Nephron progenitor cell (in vitro differentiated cells): ENCODE measurements at places on chromosomes 5 and 9.

- no peak for DNase-seq
Observed at GRCh38 chr9:38344566-38345324, 47.8 kb upstream of the ALDH1B1 start.

DNA sequence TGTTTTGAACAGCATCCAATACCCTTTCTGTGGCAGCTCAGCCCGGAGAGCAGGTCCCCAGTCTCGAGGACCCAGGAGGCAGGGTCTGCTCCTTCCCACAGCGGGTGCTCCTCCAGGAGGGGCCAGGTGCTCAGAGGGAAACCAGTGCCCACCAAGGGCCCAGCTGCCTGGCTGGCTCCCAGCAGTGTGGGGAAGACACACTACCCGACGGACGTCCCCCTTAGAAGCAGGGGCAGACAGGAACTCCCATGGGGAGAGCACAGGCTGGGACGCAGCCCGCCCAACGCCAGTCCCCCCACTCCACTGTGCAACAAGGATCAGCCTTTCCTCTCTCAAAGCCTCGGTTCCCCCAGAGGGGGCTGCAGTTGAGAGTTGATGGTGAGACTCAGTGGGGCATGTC, 57.6 kb downstream of the ADAMTS2 start:
- DNase-seq = no peak

DNA sequence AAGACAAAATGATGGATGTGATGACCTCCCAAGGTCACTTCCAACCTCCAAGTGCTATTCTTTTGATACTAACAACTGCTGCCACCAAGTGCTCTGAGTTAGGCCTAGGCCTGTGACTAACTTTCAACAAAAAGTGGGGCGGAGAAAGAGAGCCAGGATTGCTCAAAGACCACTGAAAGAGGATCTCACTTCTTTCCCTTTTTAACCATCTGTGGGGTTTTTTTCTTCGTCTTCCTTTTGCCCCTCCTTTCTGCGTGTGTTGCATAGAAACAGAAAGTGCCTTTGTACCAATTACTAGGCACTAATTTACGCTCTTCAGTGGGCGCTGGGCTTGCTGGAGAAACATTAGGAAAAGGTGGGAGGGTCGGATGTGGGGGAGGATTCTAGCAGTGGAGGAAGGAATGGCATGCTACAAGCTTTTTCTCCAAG, 8.0 kb downstream of the KLF9 start:
- peak; percentile 47 for DNase-seq

DNA sequence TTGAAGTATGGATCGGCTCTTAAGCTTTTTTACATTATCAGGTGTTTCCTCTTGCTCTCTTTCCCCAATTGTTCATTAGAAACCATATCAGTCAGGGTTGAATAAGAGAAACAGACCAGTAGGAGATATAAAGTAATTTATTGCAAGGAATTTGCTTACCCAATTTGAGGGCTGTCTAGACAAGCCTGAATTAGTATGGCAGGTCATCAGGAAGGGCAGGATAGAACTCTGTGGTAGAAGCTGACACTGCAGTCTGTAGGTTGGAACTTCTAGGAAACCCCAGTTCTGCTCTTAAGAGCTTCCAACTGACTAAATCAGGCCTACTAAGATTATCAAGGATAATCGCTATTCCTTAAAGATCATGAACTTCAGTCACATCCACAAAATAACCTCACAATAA, 24.3 kb downstream of the ISOC1 start:
- no peak for DNase-seq

- no peak for DNase-seq
Observed at GRCh38 chr9:132049323-132049882, 30.3 kb downstream of the MED27 start.

GRCh38 chr9:16449076-16449730, 421.3 kb downstream of the BNC2 start:
- DNase-seq = no peak

DNA sequence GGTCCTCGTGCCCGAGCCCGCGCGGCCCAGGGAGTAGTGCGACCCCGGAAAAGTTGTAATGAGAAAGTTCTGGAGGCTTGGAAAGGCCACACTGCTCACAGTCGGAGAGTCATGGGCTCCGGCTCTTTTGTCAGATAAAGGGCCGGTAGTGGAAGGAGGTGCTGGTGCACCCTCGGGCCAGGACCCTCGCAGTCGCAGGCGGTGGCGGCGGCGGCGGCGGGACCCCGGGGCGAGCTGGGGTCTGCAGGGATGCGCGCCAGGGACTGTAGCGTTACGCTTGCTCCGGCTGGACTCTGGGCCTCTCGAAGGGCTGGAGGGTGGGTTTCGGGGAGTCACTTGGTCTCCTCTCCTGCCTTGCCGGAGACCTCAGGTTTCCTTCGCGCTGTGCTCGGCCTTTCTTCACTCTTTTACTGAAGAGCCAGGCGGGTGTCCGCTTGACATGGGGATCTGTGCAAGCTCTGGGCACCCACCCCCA, 1.5 kb downstream of the RORB start:
- peak; percentile 42 for DNase-seq

GRCh38 chr5:163893281-163893680, 387.9 kb downstream of the MAT2B start:
- DNase-seq = no peak

GRCh38 chr9:73880101-73880500, 617.0 kb upstream of the RORB start:
- DNase-seq = no peak

DNA sequence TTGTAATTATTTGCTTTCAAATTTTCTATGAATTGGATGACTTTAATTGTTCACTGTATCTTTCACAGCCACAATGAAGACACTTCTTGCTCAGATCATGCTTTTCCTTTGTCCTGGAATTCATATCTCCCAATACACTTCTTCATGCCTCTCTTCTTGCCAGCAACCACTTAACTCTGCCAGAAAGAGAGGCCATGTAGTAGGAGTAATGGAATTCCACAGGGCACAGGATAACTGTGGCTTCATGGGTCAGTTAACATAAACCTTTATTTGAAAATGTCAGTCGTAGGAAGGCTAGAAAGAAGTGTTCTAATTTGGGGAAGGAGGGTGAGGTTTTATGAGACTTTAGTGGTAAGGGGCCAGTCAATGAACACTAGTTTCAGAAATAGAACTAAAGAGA, 190.3 kb downstream of the TMEM167A start:
- DNase-seq = no peak

DNA sequence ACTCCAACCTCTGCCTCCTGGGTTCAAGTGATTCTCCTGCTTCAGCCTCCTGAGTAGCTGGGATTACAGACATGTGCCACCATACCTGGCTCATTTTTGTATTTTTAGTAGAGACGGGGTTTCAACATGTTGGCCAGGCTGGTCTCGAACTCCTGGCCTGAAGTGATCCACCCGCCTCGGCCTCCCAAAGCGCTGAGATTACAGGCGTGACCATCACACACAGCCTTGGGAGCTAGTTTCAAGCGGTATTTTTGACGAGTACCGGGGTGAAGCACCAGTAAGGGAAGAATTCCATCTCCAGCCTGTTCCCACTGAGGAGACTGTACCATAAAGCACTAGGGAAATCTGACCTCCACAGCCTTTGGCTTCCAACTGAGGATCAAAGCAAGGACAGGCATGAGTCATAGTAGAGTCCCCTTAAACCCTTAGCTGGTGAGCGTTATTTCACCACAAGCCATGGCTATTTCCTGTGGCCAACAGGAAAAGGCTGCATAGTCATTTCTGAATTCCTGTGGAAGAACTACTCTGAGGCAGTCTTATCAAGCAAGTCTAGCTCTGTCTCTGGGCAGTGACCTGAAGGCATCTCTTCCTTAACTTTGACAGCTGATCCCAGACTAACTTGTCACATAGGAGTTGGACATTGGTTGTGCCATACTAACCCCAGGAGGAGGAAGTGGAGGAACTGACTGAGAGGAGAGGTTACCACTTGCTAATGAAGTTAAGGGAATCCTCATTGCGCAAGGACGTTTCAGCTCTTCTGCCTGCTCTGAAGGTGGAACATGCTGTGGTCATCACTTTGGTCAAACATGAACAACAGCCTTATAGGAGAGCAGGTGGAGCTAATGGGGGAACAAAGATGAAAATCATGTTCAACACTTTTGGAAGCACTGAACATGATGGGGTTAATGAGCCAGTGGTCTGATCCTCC, 85.8 kb upstream of the DMRT1 start:
- no peak for DNase-seq

DNA sequence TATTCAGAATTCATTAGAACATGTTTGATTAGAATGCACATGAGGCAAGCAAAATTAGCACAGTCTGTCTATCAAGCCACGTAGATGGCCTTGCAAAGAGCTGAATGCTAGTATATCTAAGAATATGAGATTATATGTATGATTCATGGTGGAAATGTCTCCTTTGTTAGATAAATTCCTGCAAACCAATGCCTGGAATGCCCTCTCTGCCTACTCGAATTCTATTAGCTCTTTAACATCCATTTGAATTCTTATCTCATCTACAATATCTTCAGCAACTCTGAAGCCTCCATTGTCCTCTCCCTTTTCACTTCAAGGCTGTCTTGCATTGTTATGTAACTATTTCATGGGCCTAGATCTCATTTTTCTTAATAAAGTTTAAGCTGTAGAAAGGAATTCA, 205.5 kb downstream of the TMC1 start:
- DNase-seq = no peak

GRCh38 chr5:65808251-65808741, 86.3 kb downstream of the NLN start:
- DNase-seq = no peak

DNA sequence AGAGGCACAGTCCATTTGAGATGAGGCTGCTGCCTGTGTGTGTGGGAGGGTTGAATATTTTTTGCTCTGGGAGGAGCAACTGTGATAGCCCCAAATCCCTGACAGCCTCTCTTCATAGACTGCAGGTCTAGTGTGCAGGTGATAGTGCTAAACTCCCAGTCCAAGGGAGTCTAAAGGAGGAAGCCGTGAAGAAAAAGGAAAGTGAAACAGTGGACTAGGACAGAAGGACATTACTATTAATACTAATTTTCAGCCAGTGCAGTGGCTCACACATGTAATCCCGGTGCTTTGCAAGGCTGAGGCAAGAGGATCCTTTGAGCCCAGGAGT, 295.0 kb downstream of the PDE4D start:
- DNase-seq = no peak

- DNase-seq = no peak
Observed at GRCh38 chr9:20405078-20405477, 217.2 kb downstream of the MLLT3 start.

GRCh38 chr9:4318326-4318725, 18.5 kb upstream of the GLIS3 start:
- no peak for DNase-seq

DNA sequence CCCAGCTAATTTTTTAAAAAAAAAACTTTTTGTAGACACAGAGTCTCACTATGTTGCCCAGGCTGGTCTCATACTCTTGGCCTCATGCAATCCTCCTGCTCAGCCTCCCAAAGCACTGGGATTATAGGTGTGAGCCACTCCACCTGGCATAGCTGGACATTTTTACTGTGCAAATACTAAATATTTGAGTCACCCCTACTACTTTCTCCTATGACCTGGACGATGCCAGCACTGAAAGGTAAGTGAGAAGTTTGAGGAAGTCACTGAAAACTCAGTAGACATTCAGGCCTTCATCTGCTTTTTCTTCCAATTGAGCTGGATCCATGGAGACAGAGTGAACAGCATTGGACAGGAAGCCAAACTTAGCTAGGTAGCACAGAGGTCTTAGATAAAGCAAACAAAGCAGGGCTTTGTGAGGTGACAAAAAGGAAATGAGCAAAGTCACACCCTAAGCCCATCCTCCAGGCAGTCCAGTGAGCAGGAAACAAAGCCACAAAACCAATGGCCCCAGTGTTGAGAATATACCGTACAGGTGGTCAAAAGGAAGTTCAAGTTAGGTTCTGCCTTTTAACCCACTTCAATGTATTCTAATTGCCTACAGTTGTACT, 192.6 kb upstream of the RASA1 start:
- no peak for DNase-seq

DNA sequence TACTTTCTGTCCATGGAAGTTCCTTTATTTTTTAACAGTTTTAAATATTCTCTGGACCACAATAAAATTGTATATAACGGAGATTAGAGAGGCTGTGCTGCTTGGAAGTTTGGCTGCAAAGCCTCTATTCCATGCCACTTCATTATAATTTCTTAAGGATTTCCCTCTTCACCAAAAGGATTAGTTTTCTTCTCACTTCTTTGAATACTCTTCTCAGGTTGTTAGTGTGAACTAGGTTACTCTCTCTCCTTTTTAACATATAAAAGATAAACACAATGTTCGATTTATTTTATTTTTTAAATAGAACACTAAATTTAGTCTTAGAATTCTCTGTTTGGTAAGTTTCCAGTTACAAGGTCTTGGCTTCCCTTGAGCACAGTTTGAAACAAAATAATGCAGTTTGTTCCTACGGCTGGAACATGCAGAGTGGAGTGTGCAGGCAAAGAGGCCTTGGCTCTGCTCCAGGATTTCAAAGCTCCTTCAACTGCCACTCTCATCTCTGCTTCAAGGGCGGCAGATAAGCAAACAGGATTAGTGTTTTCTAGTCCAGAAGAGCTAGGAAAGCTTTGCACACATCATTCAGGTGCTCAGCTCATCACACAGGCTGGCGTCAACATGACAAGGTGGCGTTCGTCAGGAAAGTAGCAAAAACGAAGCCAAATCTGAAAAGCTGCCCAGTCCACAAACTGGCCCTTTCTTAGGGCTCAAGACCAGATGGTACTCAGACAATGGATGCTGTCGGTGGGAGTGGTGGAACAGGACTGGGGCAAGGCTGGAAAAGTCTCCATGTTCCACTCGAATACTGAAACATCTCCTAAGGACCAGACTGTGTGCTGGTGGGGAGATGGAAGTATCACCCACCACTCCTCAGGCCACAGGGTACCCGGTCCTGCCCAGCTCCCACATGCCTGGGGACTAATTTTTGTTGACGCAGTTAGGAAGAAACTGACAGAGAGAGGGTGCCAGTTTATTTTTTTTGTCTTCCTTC, 286.6 kb downstream of the CRB2 start:
- DNase-seq = no peak

GRCh38 chr5:151196556-151197290, 27.2 kb downstream of the CCDC69 start:
- DNase-seq = no peak

- no peak for DNase-seq
Observed at GRCh38 chr5:10591159-10591558, 27.3 kb downstream of the ANKRD33B start.

DNA sequence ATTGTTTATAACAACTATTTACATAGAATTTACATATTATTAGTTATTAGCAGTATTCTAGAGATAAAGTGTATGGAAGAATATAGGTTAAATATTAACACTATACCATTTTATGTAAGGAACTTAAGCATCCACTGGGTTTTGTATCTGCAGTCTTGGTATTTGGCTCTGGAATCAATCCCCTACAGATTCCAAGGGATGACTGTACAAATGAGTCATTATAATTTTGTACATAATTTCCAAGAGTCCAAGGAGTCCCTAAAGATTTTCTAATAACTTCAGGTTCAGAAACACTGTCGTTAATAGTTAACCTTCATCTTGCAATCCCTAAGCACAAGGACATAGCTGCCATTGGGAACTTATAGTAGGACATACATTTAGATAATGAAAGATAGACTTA, 254.8 kb upstream of the PDE4D start:
- DNase-seq = no peak
